Pancreas (tissue), 10 donors: ENCODE measurements at places on chromosomes 1 and 21.

DNA sequence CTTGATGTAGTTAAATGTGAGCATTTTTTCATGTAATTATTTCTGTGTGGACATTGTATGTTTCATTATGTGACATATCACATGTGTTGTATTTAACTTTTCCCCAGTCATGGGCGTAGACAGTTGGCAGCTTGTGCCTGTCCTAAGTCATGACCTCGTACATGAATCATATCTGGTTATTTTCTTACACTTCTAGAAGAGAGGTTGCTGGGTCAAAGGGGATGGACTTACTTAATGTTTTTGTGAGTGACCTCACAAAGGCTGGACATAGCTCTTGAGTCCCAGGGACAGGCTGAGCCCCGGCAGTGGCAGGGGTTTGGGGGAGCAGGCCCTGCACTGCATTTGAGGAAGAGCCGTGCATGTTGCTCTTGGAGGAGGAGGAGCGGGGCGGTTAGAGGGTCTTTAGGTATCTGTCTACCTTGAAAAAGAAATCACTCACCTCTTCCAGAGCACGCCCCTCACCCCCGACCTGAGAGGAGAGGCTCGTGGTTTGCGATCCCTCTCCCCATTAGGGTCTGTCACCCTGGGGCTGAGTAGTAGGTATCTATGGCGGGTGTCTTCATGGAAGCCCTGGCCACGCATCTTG, 16.4 kb downstream of the IFNGR2 start:
- DNase-seq: no peak

DNA sequence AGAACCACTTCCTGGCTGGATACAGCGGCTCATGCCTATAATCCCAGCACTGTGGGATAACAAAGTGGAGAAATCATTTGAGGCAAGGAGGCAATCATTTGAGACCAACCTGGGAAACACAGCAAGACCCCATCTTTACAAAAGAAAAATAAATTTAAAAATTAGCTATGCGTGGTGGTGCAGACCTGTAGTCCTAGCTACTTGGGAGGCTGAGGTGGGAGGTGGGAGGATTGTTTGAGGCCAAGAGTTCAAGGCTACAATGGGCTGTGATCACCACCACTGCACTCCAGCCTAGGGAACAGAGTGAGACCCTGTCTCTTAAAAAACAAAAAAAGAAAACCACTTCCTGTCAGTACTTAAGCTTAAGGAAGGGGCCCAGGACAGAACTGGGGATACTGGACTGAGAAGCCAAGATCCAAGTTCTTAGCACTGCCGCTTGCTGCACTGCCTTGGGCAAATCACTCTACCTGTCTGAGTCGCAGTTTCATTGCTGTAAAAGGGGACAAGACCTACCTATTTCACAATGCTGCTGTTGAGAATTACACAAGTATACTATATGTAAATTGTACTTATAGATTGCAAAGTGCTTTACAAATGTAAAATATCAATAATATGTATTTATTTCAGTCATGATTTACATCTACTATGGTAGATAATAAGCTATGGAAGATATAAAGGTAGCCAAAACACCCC, 154.9 kb downstream of the RERE start:
- DNase-seq: no peak

DNA sequence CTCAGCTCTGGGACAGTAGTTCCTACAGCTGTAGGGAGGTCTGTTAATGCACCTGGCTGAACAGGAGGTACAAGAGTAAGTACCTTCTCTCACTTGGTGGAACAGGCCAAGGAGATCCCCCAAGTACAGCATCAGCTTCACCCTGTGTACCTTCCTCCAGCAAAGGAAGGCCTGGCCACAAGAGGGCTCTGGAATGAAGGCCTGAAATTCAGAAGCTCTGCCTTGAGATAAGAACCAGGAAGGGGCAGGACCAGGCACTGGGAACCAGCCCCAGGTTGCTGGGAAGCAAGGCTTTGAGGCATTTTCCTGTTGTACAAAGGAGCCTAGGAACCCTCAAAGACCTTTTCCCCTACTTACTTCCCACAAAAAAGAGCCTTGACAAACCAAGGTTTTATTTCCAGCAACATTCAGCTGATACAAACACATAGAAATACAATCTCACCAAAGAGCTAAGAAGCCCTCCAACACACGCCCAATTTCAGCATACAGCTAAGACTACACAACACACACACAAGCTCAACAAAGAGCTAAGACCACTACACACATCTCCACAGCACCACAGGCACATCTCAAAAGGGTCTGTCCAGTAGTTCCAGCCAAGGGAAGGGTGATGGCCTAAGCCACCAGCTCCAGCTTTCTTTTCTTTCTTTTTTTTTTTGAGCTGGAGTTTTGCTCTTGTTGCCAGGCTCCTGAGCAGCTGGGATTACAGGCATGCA, 23.5 kb downstream of the F11R start:
- peak; percentile 71 for DNase-seq

DNA sequence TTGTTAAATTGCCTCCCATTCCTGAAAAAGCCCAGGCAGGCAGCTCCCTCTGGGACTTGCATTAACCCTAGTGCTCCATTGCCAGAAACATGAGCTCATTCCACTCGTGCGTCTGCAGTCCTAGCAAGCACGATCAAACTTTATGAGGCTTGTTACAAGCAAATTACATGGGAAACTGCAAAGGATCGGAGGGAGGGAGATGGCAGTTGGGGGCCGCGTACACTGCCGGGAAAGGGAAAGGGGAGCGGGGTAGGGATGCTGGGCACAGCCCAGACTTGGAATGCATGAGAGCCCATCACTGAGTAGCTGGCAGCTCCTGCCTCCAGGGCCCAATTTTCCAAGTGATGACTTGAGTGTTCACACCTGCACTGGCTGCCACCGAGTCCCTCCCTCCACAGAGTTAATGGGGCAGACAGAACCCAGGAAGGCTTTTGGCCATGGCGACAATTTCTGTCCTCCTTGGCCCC, 169.9 kb downstream of the BRINP2 start:
- no peak for DNase-seq

GRCh38 chr1:228798548-228798947, 63.3 kb downstream of the RHOU start:
- DNase-seq: no peak

DNA sequence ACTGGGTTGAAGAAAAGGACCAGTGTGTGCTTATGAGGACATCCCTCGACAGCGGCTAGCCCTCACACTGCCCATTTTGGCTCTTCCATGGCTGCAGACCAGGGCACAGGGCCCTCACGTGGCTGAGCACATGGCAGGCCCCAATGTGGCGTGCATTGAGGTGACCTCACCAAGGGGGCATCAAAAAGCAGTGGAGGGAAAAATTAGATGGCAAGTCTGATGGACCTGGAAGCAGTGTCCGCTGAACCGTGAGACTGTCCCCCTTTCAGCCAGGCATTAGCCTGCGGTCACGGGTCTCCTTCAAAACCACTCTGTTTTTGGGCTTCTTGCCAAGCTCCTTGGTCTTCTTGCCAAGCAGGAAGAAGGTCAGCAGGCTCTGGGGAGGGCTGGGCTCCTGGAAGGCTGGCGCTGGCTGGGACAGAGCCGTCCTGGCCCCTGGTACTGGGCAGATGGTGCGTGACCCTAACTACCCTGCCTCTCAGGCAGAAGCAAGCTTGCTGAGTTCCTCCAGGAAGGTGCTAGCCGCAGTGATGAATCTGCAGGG, 30.8 kb downstream of the TRIM67 start:
- peak; percentile 79 for DNase-seq

DNA sequence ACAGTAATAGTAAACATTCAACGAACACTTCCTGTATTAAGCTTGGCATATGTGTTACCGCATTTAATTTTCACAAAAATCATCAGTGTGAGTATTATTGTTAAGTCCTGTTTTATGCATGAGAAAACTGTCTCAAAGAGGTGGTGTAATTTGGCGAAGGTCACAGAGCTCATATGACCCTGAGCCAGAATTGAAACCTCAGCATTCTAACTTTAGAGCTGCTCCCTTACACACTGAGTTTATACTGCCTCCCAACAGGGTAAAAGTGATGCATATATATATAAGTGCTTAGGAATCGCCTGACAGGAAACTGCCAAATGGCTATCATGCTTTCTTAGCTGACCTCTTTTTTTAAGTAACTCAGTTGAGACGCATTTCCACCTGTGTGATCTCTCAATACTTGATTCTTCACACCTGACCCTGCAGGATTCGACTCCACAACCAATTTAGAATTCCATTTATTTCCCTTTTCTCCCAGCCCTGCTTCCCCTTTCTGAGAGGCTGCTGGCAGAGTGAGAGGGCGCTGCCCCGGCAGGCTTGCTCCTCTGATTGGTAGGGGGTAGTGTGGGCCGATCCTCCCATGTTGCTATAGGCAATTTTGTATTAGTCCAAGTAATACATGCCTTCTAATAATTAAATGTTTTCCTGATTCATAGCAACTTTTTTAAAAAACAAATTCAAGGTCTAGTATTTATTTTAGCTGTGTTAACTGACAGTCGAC, 40.5 kb downstream of the ZBTB40 start:
- no peak for DNase-seq

DNA sequence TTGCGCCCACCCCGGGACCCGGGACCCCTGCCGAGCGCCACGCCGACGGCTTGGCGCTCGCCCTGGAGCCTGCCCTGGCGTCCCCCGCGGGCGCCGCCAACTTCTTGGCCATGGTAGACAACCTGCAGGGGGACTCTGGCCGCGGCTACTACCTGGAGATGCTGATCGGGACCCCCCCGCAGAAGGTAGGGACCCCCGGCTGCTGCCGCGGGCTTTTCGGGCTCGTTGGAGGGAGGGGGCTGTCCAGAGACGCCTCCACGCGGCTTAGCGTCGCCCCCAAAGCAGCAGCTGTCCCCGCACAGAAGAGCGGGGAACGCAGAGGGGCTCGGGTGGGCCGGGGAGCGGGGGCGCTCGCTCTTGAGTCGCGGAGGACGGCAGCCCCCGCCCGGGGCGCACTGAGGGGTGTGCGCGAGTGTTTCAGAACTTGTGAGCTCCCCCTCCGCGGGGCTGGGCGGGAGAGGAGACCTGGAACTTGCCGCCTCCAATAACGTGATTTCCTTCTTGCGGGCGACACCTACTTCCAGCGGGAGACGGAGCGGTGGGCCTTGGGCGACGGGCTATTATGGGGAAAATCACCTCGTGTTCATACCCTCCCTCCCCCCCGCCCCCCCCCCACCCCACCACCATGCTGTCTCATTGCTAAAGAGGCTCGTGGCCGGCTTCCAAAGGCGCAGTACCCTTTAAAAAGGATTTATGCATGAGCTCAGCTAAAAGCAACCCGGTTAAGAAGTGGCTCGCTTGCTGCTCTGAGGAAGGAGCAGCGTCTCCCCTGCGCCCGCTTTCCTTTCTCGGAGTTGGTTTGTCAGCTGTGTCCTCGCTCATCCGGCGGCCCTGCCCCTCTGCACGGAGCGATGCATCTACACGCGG, 664 bp downstream of the BACE2 start:
- DNase-seq: peak; percentile 46
